Heart right ventricle (tissue), 16 donors: ENCODE measurements at places on chromosomes 1 and 21.
A peak's percentile ranks its signal among the peaks of the same experiment; 100 is the strongest.

GRCh38 chr1:206001476-206001888 lies 1.7 kb downstream of the RAB7B start:
- no peak for DNase-seq

DNA sequence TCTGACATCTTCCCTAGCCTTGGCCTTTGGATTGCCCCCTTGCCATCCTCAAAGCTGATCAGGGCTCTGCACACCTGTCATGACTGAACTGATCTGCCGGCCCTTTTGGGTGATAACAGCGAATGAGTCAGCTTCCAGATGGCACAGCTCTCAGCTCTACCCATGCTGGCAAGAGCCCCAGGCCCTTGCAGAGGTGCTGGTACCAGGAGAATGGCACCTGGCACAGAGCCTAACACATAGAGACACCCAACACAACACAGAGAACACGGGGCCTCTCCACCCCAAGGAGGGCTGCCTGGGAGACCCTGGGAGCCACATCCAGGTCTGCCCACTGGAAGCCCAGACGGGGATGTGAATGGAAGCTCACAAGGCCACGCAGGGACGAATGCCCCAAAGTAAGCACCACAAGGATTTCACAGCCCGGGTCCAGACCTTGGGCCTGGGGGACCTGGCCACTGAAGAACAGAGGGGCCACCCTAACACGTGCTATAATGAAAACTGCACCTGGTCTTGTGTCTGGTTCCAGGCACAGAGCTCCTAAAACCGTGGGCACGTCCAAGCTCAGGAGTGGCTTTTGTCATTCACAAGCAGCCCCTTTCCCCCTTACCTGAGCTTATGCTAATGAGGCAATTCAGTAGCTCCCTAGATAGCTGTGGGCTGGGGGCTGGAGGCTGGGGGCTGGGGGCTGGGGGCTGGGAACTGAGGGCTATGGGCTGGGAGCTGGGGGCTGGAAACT lies 160.5 kb downstream of the NPHP4 start:
- DNase-seq: no peak

- peak; percentile 64 for DNase-seq
Measured at GRCh38 chr1:9413071-9413876, 120.6 kb downstream of the SPSB1 start.

- DNase-seq: no peak
Measured at GRCh38 chr1:21932127-21932526, 5.0 kb downstream of the HSPG2 start.

DNA sequence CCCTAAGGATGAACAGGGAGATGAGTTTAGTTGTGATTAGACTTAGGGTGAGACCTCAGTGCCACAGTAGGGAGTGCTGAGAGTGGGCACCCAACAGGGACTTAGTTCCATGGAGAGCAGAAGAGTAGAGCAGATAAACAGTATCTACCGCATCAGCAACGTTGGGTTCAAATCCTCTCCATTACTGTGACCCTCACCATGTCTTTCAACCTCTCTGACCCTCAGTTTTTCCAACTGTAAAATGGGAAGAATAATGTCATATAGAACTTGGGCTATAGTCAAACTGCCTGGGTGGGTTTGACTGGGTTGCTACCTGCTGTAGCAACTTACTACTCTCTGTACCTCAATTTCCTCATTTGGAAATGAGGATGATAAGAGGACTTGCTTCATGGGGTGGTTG lies 6.7 kb upstream of the DISP3 start:
- DNase-seq: no peak

DNA sequence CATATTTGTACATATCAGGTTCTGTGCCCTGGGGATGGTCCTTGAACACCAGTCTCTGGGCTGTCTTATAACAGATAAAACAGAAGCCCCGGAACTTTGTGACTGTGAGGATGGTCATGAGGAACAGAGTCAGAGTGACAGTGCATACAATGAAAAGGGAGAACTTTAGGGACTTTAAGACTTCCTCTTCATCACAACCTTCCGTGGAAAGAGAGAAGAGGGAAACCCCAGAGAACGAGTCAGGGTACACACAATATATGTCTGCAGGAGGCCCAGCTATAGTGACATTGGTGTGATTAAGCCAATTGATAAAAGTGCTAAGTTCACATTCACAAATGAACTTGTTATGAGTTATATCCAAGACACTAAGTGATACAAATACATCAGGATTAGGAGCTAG lies 32.1 kb downstream of the TLR5 start:
- DNase-seq: no peak

DNA sequence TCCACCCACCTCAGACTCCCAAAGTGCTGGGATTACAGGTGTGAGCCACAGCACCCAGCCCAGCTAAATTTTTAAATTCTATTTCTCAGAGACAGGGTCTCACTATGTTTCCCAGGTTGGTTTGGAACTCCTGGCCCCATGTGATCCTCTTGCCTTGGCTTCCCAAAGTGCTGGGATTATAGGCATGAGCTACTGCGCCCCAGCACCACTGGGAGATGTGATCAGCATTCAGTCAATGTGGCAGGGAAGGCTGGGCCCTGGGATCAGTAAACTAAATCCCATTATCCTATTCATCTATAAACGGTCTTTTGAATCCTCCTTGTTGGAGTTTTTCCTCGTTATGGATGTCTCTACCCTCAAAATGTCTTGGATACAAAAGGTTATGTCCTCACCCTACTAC lies 113.5 kb downstream of the PGBD5 start:
- DNase-seq: no peak

GRCh38 chr1:55215194-55216021 lies at the start of gene USP24:
USP24 (minus strand) TSS chr1:55215364; CDS start chr1:55215113, 251 bp downstream.
- peak; percentile 77 for DNase-seq

DNA sequence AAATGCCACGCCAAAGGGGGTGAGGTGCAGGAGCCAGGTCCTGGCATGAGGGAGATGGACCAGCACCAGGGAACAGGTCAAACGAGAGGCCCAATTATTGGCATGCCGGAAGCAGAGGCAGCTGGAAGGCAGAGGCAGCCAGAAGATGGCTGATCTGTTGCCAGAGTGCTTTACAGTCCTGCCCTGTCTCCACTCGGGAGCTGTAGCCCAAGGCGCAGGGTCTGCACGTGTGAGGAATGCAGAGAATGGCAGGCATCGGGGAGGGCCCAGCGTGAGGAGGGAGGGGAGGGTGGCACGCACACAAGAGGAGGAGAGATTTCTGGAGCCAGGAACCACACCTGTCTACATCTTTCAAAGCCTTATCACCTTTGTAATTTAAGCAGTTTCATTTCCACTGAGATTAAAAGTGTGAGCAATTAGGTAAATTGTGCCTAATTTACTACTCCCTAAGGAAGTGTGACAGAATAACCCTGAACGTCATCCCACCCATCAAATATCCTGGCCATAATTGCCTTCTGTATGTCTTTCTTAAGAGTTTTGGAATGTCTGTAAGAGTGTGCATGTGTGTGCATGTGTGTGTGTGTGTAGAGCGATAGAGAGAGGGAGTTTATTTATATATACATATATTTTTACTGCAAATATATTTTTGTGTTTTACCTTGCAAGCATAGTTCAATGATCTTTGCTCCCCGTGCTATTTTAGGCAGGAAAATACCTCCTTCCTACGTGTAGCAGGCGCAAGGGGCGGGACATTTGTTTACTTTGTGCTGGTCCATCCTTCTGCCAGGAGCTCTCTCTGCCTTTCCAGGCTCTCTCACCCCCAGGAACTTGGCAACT lies 125.5 kb upstream of the SERBP1 start:
- no peak for DNase-seq
